ENCODE measurements at places on chromosomes 4 and X.

DNA sequence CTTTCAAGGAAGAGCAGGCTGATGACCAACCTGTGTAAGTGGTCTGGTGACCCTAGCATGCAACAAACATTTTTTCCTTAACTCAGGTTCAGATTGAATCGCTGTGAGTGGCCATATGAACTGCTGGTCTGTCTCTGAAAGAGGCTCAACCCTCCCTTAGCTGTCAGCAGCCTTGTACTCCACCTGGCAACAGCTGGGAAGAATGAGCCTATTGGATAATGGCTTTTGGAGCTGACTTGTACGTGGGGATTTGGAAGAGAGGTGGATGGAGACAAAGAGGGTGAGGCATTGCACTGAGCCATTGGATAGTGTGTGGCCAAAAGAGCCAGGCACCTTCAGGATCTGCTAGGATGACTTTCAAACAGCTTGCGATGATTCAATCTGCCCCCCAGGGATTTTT is 35.7 kb upstream of the BMP15 start:
- no peak for DNase-seq

GRCh38 chr4:76279462-76279861 is 27.1 kb upstream of the STBD1 start:
- DNase-seq = peak; percentile 5

GRCh38 chrX:1455948-1456280 is 3.2 kb upstream of the ASMTL start:
- DNase-seq = no peak

DNA sequence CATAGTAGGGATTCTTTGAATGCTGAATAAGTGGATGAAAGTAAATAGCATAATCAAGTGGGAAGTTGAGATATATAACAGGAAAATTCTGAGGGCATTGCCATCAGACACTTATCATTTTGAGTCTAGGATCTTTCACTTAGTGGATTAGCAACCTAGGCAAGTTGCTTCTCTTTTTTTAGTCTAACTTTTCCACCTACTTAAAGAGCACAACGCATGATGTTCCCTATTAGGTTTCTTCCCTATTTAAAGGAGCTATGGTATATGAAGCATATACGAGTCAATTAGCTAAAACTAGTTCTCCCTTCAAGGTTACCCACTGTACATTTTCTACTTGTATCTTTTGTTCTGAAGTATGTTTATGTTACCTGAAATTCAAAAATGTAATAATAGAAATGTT is 67.1 kb upstream of the HS3ST1 start:
- DNase-seq = no peak

DNA sequence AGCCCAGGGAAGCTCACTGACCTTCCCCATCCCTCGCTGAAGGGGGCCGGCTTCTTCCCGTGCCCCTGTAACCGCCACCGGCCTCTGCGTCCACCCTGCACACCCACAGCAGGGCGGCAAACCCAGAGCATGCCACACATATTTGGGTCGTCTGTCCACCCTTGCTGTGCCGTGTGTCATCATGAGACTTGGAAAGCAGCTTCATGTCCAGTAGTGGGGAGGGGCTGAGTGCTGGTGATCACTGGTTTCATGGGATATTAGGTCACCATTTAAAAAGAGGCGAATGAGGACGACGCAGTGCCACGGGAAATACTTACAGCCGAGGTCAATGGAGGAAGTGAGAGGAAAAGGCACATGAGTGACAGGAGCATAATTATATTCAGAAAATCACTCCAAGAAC is 74.8 kb downstream of the HTRA3 start:
- no peak for DNase-seq

DNA sequence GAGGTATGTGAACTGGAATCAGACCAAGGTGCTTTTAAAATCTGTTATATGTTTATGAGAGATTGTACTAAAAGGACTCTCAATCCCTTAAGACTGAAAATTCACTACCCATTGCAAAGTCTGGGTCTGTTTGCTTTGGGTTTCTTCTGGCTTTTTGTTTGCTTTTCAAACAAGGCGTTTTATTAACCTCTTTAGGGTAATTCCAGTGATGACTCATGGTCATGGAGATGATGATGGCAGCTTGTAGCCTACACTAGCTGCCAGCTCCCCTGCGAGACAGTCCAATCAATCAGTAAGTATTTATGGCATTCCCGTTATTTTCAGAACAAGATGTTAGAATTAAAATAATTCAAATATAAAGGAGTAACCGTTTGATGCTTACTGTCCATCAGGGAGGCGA is 643.8 kb upstream of the FTHL17 start:
- DNase-seq = no peak

DNA sequence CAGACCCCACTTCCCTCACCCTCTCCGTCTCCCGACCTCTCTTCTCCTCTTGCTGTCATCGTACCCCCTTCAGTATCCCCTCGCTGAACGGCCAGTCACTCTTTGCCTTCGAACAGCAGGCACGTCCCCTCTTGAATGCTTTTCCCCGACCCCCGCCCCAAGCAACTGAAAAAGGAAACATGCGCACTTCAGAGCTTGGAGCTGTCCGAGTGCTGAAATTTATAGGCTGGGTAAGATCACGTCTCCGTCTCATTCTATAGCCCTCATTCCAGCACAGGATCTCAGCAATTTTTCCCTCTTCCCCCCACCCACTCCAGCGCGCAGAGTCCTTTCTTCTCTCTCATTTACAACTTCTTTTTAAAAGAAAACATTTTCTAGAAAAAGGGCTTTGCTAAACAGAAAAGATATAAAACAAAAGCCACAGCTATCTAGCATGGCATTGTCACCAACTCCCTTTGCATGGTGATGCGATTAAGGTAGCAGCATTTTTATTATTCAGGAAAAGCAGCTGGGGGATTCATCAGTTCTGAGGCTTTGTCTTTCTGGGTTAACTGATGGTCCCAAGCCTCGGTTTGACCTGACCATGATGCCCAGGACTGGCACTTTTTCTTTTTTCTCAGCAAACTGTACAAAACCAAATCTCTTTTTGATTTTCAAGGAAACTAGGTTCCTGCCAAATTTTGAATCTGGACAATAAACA is at the start of gene GLRA2:
TSS of gene GLRA2 (plus strand) at position 247 of the 700 bp plus-strand sequence. CDS start 522 bp downstream, outside the sequence.
- DNase-seq = no peak

DNA sequence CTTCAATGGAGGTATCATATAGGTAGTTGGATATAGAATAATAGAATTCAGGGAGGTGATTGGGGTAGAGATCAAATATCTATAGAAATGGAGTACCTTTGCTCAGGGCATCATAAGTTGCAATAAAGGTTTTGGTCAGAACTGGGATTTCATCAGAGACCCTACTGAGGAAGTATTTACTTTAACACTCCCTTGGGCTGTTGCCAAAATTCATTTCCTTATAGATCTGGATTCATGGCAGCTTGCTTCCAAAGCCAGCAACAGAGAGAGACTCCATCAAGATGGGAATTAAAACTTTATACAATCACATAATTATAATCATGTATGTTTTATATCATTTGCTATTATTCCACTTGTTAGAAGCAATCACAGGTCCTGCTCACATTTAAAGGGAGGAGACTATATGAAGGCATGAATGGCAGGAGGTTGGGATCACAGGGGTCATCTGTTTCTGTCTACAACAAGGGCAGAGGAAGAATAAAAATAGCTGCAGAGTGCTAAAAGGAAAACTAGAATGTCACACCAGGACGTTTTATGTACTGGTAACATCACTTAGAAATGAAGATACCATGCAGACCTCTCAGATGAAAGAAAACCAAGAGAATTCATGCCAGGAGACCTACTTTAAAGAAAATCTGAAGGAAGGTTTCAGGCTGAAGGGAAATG is 902.1 kb upstream of the LCORL start:
- no peak for DNase-seq

DNA sequence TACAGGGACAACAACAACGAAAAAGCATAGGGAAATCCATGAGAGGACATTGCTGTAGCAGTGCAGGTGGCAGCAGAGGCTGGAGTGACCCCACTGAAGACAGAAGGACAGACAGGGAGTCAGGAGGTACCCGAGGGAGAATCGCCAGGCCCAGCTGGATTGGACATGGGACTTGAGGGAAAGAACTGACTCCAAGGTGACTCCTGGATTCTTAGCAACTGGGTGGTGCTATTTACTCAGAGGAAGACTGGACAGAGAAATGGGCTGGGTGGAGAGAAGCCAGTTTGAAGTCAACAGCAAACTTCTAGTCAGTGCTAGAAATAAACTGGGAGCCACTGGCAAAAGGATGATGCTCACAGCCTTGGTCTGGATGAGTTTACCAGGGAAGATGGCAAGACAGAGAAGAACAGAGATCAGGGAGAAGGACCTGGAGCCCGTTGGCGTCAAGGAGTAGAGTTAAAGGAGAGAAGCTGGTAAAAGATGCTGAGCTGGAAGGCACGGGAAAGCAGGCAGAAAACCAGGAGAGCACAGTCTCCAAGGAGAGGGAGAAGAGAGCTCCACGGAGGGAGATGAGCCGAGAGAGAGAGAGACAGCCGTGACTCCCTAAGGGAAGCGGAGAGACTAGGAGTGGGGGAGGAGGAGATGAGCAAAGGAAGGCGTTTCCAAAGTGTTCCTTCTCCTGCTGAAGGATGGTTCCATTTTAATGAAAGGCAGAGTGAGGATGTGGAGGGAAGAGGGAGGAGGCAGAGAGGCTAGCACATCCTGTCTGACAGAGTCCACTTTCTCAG is 119.4 kb downstream of the AFAP1 start:
- DNase-seq = no peak

DNA sequence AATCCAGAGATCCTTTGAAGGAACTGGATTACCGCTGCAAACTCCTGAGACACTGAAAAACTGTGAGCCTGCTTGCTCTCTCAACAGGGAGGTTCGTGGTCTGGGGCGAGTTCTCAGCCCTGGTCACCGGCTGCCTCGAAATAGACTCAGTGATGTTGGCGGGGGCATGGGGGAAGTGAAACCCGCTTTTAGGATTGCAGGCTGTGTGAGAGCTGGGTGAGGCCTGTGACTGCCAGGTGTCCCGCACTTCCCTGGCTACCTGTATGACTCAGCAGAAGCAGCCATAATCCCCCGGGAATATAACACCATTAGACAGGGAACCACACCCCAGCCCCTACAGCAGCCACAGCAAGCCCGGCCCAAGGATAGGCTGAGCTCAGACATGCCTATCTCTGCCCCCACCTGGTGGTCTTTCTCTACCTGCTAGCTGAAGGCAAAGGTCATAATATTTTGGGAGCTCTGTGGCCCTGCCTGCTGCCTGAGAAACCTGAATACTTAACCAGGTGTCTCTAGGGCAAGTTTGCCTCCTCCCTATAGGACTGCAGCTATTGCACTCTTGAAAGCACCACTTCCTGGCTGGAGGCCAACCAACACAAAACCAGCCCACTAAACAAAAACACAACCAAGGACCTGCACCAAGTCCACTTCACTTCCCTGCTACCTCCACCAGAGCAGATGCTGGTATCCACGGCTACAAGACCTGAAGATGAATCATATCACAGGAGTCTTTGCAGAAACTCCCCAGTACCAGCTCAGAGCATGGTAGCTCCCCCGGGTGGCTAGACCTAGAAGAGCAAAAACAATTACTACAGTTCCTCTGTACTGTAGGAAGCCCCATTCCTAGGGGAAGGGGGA is 202.0 kb downstream of the RRAGB start:
- no peak for DNase-seq

DNA sequence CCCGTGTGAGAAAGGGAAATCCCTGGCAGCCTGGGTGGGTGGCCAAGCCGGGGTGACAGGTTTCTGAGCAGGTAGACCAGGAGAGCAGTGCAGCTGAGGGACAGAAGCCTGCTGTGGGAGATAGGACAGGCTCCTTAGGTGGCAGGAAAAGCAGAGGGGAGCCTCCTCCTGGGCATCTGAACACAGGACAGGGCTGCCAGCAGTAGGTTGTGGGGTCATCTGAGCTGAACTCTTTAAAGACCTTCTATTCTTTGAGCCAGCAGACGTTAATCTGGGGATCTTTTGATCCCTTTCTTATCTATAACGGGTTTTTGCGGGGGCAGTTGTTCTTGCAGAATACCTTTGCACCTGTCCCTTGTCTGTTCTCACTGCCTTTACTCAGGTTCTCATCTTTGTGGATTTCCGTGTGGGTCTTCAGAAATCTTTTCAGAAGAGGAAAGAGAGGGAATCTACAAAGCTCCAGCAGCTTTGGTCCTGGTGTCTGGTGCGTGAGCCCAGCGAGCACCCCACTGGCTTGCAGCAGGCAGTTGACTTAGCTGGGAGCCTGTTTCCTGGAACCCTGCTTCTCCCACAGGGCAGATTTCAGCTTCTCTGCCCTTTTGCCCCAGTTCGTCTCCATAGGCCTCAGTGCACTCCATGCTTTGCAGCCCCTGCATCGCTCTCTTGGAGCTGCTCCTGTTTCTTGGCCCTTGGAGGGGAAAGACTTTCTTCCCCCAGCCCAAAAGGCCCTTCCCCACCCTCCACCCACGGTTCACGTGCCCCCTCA is 35.8 kb upstream of the TADA2B start:
- no peak for DNase-seq
